ENCODE measurements at places on chromosomes 1 and 21.

GRCh38 chr1:204377800-204378668, 18.3 kb upstream of the PLEKHA6 start:
- DNase-seq = peak; percentile 30

GRCh38 chr1:20725189-20726117, 7.0 kb downstream of the SH2D5 start:
- peak; percentile 39 for DNase-seq

GRCh38 chr1:177809819-177810218, 160.0 kb downstream of the SEC16B start:
- DNase-seq = no peak

DNA sequence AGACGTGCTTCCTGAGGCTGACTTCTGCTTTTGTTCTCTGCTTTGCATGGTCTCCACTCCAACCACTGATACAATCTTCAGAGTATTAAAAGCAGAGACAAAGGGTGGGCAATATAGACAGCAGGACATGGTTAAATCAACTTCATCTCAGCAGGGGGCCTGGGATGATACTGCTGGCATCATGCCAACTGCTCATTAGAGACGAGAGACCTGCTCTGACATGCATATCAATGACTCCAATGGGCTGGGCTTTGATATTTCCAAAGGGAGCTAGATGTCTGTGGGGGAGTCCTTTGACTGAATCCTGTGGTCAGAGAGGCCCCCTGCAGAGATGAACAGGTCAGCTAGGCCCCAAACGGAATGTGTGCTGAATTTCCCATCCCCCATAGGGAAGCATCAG, 106.6 kb downstream of the ACTL8 start:
- DNase-seq = no peak

DNA sequence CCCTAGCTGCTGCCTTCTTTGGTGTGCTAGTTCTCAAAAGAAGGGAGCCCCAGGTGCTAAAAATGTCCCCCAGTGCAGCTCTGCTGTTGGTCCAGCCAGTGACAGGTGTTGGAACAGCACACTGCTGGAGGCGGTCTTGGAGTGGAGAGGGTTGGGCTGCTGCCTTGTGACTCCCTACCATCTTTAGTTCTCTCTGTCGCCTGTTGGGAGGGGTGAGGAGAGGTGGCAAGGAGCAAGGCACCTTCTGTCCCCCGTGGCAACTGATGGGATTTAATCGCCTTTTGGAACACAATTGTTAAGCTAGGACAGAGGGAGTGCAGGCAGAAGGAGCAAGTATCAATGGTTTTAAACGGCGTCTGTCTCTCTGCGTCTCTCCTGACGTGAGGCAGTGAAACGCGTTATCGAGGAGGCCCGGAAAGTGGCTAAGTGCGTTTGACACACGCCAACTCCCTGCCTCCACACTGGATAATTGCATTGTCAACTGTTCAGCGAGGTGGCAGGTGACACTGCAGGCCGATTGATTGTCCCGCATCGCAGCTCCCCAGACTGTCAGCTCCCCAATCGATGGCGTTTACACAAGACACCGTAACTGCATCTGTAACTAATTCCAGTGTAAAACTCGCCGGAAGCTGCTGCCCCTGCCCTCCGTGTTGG, 34.0 kb downstream of the TMEM53 start:
- no peak for DNase-seq

GRCh38 chr1:42239555-42239954, 75.0 kb upstream of the GUCA2A start:
- DNase-seq = no peak

DNA sequence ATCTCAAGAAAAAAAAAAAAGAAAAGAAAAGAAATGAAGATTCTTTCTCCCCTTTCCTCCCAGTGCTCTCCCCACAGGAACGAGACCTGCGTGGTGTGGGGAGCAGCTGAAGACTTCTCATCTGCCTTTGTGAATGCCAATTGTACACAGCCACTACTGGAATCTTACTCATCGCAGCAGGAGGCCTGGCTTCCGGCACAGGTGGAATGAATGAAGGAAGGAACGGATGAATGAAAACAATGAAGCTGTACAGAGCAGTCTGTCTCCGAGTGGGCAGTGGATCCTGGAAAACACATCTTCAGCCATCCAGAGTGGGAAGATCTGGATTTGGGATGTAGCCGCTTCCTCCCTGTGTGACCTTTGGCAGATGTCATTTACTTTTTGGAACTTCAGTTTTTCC, 64.9 kb downstream of the RUNX3 start:
- no peak for DNase-seq

GRCh38 chr1:206912445-206913095, 9.2 kb downstream of the FCMR start:
- peak; percentile 84 for DNase-seq

DNA sequence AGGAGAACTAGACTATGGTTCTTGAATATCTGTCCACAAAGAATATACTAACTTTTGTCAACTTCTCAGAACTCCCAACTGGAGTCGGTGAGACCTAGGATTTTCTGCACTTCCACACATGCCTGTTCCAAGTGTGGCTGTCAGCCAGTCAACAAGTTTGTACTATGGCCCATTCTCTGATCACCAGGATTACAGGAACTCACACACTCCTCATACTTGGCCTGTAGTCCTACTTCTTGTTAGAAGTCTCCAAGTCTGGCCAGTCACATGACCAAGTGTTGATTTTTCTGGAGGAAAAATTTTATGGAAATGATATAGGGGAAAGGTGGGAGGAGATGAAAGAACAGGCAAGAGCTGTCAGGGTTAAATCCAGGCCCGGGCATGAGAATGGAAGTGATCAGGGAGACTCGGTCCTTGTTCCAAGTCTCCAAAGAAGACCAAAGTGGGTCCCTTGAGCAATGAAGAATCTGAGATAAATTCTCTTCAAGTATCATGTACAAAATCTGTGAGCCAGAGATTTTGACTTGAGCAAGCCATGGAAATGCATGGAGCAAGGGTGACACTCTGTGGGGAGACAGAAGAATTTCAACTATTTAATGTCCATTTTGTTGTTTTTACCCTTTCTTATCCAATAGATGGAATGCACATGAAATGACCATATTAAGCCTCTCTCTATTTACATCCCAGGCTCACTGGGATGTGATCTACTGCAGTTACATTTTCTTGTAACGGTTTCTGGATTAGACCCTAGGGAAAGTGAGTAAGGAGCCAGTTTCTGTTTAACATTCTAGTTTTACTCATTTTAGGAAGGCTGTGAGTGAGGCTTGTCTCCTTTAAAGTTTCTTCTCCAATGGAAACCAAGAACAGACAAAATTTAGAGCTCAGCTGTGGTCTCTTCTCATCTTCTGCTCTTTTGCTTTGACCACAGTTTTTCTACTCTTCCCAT, 320.9 kb downstream of the ASTN1 start:
- peak; percentile 24 for DNase-seq

DNA sequence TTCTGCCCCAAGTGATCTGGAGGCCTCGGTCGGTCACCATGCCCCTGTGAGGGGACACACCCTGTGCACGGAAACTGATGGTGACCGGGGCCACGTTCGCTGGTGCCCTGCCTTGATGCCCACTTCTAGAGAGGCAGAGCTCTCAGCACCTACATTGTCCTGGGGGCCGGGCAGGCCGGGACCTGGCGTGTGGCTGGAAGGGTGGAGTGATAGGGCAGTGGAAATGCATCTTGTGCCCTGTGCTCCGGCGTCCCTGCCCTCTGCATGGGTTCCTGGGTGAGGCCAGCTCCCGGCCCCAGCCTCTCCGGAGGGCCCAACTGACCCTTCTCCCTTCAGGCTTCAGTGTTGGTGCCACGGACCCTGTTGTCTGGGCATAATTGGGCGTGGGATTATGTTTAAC, 11.0 kb upstream of the UMODL1 start:
- DNase-seq = no peak

- DNase-seq = no peak
Measured at GRCh38 chr1:11682287-11682771, 1.4 kb upstream of the MAD2L2 start.

- no peak for DNase-seq
Measured at GRCh38 chr1:78153092-78153736, 107.4 kb downstream of the GIPC2 start.

GRCh38 chr1:54842206-54842915, 41.2 kb upstream of the TTC22 start:
- no peak for DNase-seq

DNA sequence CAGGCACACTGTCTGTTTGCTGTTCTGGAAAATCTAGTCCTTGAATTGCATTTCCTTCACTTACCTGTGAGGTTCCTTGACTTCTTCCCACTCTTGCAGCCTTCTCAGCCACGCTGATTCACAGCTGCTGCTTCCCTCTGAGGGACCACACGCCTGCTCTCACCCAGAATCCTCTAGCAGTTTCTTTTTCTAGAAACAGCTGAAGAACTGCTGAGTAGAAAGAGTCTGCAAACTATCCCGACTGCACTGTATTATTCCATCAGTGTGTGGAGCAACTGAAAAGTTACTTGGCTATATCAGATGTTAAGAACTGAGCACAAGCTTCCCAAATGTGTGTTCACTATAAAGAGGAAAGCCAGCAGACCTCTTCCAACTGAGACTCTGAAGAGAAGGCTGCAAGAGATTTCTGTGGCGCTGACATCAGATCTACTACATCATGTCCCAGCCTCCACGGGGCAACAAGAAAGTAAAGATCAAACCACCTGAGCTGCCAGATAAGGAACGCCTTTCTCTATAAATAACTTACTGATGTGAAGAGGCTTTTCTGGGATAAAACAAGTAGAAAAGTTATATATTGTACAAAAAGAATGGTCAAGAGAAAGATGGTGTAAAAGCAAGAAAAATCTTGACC, 226.6 kb downstream of the RERE start:
- DNase-seq = no peak

GRCh38 chr21:40244981-40245380, 377.7 kb downstream of the PCP4 start:
- no peak for DNase-seq

DNA sequence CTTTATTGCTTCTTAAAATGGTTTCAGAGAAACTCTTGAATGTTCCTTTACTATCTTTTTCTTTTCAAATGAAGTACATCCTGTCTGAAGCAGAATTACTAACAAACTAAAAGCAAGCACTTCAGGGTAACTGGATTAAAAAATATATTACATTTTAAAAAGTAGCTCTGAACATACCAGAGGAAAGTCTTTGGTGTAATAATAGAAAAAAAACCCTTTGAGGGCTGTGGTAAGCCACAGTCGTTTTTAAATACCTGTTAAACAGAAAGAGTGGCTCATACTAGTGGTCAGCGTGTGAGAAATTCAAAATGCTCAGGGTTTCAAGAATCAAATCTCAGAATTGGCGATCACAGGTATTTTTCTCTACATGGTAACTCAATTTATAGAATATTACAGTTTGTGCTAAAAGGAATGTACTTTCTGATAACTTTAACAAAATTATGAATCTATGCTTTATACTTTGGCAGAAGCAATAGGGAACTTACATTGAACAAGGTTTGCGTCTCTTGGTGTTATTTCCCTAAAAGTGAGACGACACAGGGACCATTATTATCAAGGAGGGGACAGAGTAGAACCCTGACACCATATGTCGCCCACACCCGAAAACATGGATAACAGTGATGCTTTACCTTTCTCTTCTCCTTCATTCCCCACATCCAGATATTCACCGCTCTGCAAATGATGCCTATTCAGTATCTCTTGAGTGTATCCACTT, 97.0 kb upstream of the DPH5 start:
- no peak for DNase-seq

- no peak for DNase-seq
Measured at GRCh38 chr21:37026499-37026898, 20.0 kb downstream of the RIPPLY3 start.

DNA sequence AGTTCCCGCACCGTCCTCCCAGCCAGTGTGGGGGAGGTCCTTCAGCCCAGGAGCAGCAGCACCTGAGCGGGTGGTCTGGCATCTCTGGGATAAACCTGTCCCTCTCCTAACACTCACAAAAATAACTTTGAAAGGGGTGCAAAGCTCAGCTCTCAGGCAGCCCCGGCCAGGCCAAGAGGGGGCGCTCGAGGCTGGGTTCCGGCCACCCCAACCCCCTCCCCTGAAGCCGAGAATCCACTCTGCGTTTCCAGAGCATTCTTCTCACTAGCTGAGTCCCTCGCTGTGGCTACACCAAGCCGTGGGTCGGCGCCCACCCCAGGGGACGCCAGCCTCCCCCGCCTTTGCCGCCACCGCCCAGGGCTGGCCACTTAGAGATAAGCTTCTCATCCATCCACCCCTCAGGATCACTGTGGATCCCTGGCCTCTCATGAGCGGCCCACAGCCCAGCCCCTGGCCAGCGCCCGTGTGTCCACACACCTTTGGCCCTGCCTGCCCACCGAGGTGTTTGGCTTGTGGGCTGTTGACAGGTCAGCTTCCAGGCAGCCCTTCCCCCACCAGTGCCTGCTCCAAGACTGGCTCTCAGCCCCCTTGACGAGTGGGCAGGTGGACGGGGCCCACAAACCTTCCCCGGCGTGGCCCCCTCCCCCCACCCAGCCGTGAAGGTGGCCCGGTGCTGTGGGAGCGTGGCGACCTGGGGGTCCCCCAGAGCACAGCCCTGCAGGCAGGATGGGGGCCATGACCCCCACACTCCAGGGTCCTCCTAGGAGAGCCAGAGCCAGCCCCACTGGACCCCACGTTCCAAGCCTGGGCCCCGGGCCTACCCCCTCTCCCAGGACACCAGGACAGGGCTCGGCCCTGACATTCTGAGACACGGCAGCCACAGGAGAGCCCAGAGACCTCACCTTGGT, 1.9 kb downstream of the FTCD start:
- DNase-seq = no peak

DNA sequence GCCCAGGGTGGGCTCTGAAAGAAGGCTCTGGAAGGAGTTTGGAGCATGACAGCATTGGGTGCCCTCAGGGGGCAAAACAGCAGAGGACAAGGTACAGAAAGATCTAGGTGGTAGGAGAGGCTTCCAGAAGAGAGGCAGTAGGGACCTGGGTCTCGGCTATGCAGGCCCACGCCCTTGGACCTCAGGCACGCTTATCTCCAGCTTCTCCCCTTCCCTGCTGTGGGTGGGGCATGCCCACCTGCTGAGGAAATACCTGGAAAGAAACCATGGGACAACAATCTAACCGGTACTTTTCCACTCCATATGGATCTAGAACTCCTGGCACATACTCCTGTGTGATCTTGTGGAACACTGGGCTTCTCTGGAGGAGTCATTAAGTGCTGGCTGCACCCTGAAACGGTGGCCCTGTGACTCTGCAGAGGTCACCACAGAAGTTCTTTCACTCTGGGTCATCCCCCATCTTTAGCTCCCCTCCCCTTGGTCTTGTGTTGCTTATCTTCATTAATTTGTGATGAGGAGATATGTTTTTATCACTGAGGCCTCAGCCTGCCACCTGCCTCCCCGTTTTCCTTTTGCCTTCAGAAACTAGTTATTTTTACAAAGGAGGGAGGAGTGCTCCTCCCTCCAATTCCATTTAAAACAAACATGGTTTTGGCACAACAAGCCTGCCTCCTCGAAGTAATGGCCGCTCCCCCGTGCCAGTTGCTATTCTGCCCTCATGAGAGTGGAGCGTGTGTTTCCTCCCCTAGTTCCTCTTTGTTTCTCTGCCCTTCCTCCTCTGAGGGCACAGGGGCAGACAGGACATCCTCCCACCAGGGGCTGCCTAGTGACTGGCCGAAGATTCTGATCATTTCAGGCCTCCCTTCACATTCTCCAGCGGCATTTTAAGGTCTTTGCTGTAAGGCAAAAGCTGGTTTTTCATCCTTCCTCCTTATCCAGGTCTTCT, 78.0 kb upstream of the ATP5PO start:
- DNase-seq = no peak

- no peak for DNase-seq
Measured at GRCh38 chr1:231682779-231683178, 56.2 kb downstream of the DISC1 start.
